Activated CD4-positive, alpha-beta T cell treated with anti-CD3 and anti-CD28 coated beads, Interleukin-2, amount 10 ng/mL, durations not matched to agents 7 days and 5 days (primary cell): ENCODE measurements at places on chromosomes 12 and 14. TPM values are rescaled to one million over a fixed set of nuclear protein-coding genes. Genes with fewer than 3 reads are reported as not detected.

Gene C12orf50
- total RNA-seq: not detected

Gene SDSL
- 3.6 TPM for total RNA-seq

GRCh38 chr12:94140556-94140955 is 7.8 kb upstream of the PLXNC1 start:
- DNase-seq: peak; percentile 56
- H3K36me3 ChIP-seq: no peaks in the 10 kb centered on the region
- no peak overlapping the region for H3K4me3 ChIP-seq
- no peak overlapping the region for H3K27ac ChIP-seq
- peaks cover 2% of the 10 kb centered on the region for H3K4me1 ChIP-seq

DNA sequence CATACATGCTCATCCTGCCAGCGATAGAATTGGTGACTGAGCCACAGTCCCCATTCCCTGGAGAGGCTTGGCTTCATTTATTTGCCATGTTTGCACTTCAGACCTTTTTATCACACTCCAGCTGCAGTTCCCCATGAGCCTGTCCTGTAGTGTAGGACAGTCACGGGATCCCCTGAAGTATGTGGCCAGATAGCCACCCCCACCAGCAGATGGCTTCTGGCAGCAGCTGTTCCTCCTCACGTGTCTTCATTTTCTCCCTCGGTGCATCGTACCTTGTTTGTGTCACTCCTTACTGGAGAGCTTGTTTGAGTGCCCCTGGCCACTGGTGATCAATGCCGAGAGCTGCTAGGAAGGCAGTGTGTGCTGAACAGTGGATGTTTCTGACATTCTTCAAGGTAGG is 40.2 kb downstream of the UBE3B start:
- H3K27ac ChIP-seq: no peak overlapping the region
- no peak overlapping the region for H3K4me3 ChIP-seq
- no peak for DNase-seq
- H3K4me1 ChIP-seq: no peaks in the 10 kb centered on the region
- no peaks in the 10 kb centered on the region for H3K27me3 ChIP-seq
- peaks cover 25% of the 10 kb centered on the region for H3K36me3 ChIP-seq

- H3K27ac ChIP-seq: peak overlapping the region; percentile 68
- H3K4me1 ChIP-seq: peaks cover 63% of the 10 kb centered on the region
- H3K4me3 ChIP-seq: peak overlapping the region; percentile 40
- H3K27me3 ChIP-seq: no peaks in the 10 kb centered on the region
- H3K36me3 ChIP-seq: peaks cover 46% of the 10 kb centered on the region
These were observed 62.6 kb downstream of the SEL1L start for GRCh38 chr14:81471062-81471461.
